ENCODE measurements at places on chromosomes 12 and 14. TPM values are rescaled to one million over a fixed set of nuclear protein-coding genes. Genes with fewer than 3 reads are reported as not detected.

GRCh38 chr12:57127101-57127725 lies 1.1 kb upstream of the LRP1 start:
- no peaks in the 10 kb centered on the region for H3K27me3 ChIP-seq
- H3K27ac ChIP-seq: peak overlapping the region; percentile 97
- peak overlapping the region; percentile 74 for H3K4me3 ChIP-seq
- DNase-seq: peak; percentile 71
- H3K36me3 ChIP-seq: no peaks in the 10 kb centered on the region

- H3K4me1 ChIP-seq: no peaks in the 10 kb centered on the region
- no peak for DNase-seq
- H3K27me3 ChIP-seq: no peaks in the 10 kb centered on the region
- peak overlapping the region; percentile 36 for H3K4me3 ChIP-seq
- H3K27ac ChIP-seq: no peak overlapping the region
- H3K36me3 ChIP-seq: no peaks in the 10 kb centered on the region
These were observed 142.5 kb upstream of the C14orf180 start for GRCh38 chr14:104436741-104437701.

GRCh38 chr12:3049611-3050249 lies 27.4 kb upstream of the TSPAN9 start:
- H3K27me3 ChIP-seq: no peaks in the 10 kb centered on the region
- H3K4me3 ChIP-seq: no peak overlapping the region
- no peaks in the 10 kb centered on the region for H3K4me1 ChIP-seq
- no peaks in the 10 kb centered on the region for H3K36me3 ChIP-seq
- DNase-seq: no peak

- no peak overlapping the region for H3K4me3 ChIP-seq
- no peaks in the 10 kb centered on the region for H3K27me3 ChIP-seq
These were observed 4.7 kb downstream of the FOS start for GRCh38 chr14:75283162-75283832.

GRCh38 chr12:64090047-64090446 lies 132.0 kb downstream of the KICS2 start:
- peak overlapping the region; percentile 85 for H3K27ac ChIP-seq
- peaks cover 43% of the 10 kb centered on the region for H3K4me1 ChIP-seq
- no peaks in the 10 kb centered on the region for H3K36me3 ChIP-seq
- H3K4me3 ChIP-seq: no peak overlapping the region

GRCh38 chr14:67253076-67253635 lies 11.9 kb downstream of the PALS1 start:
- H3K4me3 ChIP-seq: no peak overlapping the region
- no peaks in the 10 kb centered on the region for H3K27me3 ChIP-seq
- H3K4me1 ChIP-seq: peaks cover 4% of the 10 kb centered on the region
- H3K36me3 ChIP-seq: no peaks in the 10 kb centered on the region
- H3K27ac ChIP-seq: no peak overlapping the region
- DNase-seq: no peak

DNA sequence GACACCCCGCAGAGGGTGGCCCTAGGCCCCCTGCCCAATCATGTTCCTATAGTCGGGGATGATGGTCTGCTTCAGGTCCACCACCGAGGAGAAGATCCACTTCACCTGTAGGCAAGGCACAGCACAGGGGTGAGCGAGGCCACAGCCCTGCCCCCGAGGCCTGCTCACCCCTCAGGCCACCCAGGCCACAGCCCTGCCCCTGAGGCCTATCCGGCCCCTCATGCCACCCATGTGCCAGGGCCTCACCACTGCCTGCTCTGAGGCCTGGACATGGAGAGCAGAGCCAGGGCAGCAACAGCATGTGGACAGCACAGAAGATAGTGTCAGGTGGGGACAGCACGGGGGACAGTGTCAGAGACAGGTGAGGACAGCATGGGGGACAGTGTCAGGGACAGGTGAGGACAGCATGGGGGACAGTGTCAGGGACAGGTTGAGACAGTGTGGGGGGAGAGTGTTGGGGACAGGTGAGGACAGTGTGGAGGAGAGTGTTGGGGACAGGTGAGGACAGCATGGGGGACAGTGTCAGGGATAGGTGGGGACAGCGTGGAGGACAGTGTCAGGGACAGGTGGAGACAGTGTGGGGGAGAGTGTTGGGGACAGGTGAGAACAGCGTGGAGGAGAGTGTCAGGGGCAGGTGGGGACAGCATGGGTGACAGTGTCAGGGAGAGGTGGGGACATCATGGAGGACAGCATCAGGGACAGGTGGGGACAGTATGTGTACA lies 239.7 kb downstream of the TMEM121 start:
- no peak overlapping the region for H3K4me3 ChIP-seq
- DNase-seq: no peak
- no peaks in the 10 kb centered on the region for H3K4me1 ChIP-seq
- H3K36me3 ChIP-seq: no peaks in the 10 kb centered on the region
- H3K27me3 ChIP-seq: no peaks in the 10 kb centered on the region
- H3K27ac ChIP-seq: no peak overlapping the region

DNA sequence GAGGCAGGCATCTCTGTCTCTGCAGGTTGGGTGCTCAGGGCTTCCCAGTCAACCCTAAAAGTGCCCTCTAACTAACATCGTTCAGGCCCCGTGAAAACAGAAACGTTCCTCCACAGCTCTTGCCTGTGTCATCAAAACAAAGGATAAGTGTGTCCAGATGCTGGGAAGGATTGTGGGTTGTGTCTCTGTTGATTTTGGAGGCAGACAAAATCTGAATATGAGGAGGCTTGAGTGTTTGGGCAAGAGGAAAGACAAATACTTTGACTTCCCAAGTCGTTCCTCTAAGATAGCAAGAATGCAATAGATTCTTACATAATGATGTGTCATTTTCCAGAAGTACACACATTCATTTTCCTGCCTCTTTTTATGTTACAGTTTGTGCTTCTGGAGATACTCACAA lies 52.9 kb downstream of the SERPINA3 start:
- H3K4me3 ChIP-seq: no peak overlapping the region
- DNase-seq: peak; percentile 56
- no peaks in the 10 kb centered on the region for H3K27me3 ChIP-seq
- no peaks in the 10 kb centered on the region for H3K36me3 ChIP-seq
- no peak overlapping the region for H3K27ac ChIP-seq
- H3K4me1 ChIP-seq: peaks cover 23% of the 10 kb centered on the region

GRCh38 chr12:107131832-107132616 lies 38.7 kb upstream of the CRY1 start:
- no peaks in the 10 kb centered on the region for H3K36me3 ChIP-seq
- no peak for DNase-seq
- no peaks in the 10 kb centered on the region for H3K4me1 ChIP-seq

DNA sequence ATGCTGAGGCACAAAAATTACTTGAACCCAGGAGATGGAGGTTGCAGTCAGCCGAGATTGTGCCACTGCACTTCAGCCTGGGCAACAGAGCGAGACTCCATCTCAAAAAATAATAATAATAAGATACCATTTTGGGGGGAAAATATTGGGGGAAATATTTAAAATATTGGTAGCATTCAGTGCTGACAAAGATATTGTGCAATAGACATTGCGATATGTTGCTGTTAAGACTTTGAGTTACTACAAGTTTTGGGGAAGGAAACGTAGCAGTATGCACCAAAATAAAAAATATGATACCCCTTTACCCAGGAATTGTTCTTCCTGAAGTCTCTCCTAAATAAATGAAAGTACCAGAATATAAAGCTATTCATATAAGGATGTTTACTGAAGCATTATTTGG lies 37.7 kb upstream of the MYBPC1 start:
- H3K27ac ChIP-seq: no peak overlapping the region
- DNase-seq: no peak
- H3K4me3 ChIP-seq: no peak overlapping the region
- no peaks in the 10 kb centered on the region for H3K4me1 ChIP-seq
- H3K36me3 ChIP-seq: no peaks in the 10 kb centered on the region

- DNase-seq: peak; percentile 36
- H3K36me3 ChIP-seq: no peaks in the 10 kb centered on the region
- H3K4me1 ChIP-seq: no peaks in the 10 kb centered on the region
- no peaks in the 10 kb centered on the region for H3K27me3 ChIP-seq
These were observed 2.7 kb downstream of the JDP2 start for GRCh38 chr14:75430526-75430925.

DNA sequence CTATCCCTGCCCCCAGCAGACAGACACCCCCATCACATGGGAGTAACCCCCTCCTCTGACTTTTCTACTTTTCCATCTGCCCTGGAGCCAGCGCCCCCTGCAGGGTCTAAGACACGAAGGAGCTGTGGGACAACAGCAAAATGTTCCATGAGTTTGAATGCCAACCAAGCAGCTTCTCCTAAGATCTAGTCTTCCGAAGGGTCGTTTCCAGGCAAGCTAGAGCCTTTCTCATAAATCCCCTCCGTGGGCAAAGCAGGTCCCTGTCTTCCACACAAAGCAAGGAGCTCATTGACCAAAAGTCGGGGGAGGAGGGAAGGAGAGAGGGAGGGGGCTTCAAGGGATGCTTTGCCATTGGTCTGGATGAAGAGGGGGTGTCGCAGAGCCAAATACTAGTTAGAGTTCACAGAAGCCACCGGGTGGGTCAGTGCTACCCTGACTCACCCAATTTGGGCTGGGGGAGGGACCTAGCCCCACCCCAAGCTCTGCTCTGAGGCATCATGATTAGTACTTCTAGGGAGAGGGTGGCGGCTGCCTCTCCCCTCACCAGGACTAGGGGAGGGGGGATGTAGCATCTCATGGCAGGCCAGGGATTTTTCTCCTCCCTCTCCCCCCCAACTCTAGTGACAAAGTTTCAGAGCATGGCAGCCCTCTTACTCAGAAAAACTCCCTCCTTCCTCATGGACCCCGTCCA lies 1.6 kb downstream of the MSI1 start:
- H3K27me3 ChIP-seq: no peaks in the 10 kb centered on the region
- H3K4me1 ChIP-seq: no peaks in the 10 kb centered on the region
- DNase-seq: no peak
- no peaks in the 10 kb centered on the region for H3K36me3 ChIP-seq

GRCh38 chr14:103068351-103069073 lies 11.2 kb upstream of the CDC42BPB start:
- H3K27me3 ChIP-seq: no peaks in the 10 kb centered on the region
- no peaks in the 10 kb centered on the region for H3K36me3 ChIP-seq
- peaks cover 13% of the 10 kb centered on the region for H3K4me1 ChIP-seq
- peak overlapping the region; percentile 75 for H3K27ac ChIP-seq
- DNase-seq: no peak

DNA sequence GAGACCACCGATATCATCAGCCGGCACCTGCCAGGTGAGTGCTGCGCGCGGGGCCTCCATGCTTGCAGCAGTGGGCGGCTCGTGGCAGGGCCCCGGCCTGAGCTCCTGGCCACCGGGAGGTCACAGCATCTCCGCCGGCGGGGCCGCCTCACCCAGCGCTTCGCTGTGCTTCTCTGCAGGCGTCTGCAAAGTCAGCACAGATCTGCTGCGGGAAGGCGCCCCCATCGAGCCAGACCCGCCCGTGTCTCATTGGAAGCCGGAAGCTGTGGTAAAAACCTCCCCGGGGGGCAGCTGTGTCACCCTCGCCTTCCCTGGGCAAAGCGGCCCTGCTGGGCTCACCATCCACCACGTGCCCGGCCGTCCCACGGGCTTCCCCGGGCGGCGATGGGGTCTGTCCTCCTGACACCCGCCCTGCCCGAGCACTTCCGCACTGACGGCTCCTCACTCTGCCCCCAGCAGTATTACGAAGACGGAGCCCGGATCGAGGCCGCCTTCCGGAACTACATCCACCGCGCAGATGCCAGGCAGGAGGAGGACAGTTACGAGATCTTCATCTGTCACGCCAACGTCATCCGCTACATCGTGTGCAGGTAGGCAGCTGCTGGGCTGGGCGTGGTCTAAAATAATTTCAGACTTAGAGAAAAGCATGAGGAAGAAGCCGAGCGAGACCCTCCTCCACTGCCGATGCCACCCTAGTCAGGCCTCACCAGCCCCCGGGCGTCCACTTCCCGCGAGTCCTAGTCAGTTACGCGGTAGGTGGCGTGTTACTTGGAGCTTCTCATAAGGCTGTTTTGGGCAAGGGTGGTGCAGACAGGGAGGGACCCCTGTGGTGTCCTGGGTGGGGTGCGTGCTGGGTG lies 7.1 kb downstream of the PGAM5 start:
- H3K27ac ChIP-seq: no peak overlapping the region
- H3K36me3 ChIP-seq: peaks cover 12% of the 10 kb centered on the region

- peak overlapping the region; percentile 91 for H3K27ac ChIP-seq
- H3K36me3 ChIP-seq: no peaks in the 10 kb centered on the region
- no peaks in the 10 kb centered on the region for H3K27me3 ChIP-seq
- H3K4me3 ChIP-seq: peak overlapping the region; percentile 90
These were observed 1.0 kb downstream of the SOS2 start for GRCh38 chr14:50230401-50230700.

DNA sequence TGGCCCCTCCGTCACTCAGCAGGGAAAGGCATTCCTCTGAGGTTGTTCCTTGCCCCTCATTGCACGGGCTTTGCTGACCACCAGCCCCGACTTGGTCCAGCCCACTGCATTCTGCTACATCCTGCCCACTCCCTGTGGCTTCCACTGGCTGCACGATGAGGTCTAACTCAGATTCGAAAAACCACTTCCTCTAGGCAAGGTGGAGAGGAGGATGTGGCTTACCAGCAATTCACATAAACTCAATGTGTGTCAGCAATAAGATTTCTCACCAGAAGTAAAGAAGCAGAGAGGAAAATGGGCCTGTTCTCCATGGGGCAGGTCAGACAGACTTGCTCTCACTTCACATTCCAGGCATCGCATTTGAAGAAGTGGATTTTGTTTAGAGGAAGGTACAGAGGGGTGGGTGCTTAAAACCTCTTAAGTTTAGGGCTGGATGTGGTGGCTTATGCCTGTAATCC lies 14.7 kb downstream of the GPR68 start:
- DNase-seq: no peak
- H3K36me3 ChIP-seq: no peaks in the 10 kb centered on the region
- no peak overlapping the region for H3K4me3 ChIP-seq
- H3K27me3 ChIP-seq: no peaks in the 10 kb centered on the region

- no peaks in the 10 kb centered on the region for H3K4me1 ChIP-seq
- no peak overlapping the region for H3K27ac ChIP-seq
- no peak for DNase-seq
These were observed 12.4 kb upstream of the HHIPL1 start for GRCh38 chr14:99632410-99633035.

GRCh38 chr14:89675590-89675989 lies 258.6 kb upstream of the FOXN3 start:
- no peak overlapping the region for H3K4me3 ChIP-seq
- no peaks in the 10 kb centered on the region for H3K4me1 ChIP-seq
- no peak overlapping the region for H3K27ac ChIP-seq

Gene PTPRR
- not detected for total RNA-seq

Gene SYT1
- total RNA-seq: 1.8 TPM

Gene KIF5A
- 1.9 TPM for total RNA-seq

Gene ARL6IP4
- total RNA-seq: 338 TPM

Gene CLEC4A
- 4.6 TPM for total RNA-seq

Gene TAS2R14
- total RNA-seq: 6.3 TPM

Gene POLE2
- 1.3 TPM for total RNA-seq

Gene DICER1
- 88.7 TPM for total RNA-seq

Gene NEUROD4
- total RNA-seq: not detected

Gene GOLT1B
- 17.1 TPM for total RNA-seq

Gene KRT72
- total RNA-seq: not detected
